Upper lobe of right lung (tissue), 1 donor: ENCODE measurements at places on chromosomes 2 and 18. TPM values are rescaled to one million over a fixed set of nuclear protein-coding genes. Genes with fewer than 3 reads are reported as not detected.

C2orf80 gene
- not detected for total RNA-seq

RTP5 gene
- not detected for total RNA-seq

GRCh38 chr18:74590671-74591070, 7.0 kb upstream of the ZNF407 start:
- H3K4me3 ChIP-seq, result no peak overlapping the region
- H3K4me1 ChIP-seq, result peaks cover 10% of the 10 kb centered on the region
- no peak for DNase-seq
- H3K36me3 ChIP-seq, result no peaks in the 10 kb centered on the region

DNA sequence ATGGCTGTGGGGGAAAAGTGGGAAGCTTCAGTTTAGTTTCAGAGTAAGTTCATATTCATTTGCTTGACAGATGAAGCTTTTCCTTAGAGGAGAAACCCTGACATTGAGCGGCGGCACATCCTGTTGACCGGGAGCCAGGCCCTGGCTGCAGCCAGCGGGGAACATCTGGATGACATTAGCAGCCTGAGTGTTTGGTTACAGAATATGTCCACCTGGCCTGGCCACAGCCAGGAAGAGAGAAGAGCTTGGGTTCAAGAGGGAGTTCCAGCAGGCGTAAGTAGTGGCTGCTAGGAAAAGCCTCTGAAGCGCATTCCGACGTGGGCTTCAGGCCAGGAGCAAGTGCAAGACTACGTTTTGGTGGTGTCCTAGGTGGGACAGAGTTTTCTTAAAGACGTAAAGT, 144.9 kb upstream of the MYCN start:
- H3K4me3 ChIP-seq, result no peak overlapping the region
- no peaks in the 10 kb centered on the region for H3K36me3 ChIP-seq
- H3K4me1 ChIP-seq, result peaks cover 10% of the 10 kb centered on the region
- H3K27me3 ChIP-seq, result no peaks in the 10 kb centered on the region

DNA sequence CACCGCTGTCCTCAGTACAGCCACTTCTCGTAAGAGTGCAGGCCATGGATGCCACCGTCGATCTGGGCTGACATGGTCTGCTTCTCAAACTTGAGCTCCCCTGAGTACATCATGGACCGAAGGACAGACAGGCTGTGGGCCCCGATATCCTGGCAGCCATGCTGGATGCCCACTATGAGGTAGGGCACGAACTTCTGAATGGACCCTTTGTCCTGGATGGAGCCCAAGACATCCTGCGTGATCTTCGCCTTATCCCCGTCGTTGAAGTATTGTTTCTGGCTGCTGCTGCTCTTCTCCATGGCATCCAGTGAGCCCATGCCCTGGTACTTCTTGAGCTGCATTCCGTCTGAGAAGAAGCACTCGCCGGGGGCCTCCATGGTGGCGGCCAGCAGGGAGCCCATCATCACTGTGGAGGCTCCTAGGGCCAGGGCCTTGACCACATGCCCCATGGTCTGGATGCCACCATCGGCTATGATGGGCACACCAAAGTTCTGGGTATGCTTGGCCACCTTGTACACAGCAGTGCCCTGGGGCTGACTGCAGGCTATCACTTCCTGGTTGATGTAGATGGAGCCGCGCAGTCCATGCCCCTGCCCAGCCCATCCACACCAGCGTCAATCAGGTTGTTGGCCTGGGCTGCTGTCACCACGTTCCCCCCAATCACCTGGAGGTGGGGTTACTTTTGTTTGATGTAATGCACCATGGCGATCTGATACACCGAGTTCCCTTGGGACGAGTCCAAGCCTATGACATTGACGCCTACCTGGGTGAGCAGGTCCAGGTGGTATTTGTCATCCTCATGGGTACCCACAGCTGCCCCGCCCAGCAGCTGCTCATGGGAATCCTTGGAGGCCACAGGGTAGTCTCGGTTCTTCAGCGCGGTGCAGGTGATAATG, 21.8 kb downstream of the CFLAR start:
- H3K4me1 ChIP-seq, result peaks cover 49% of the 10 kb centered on the region
- H3K4me3 ChIP-seq, result no peak overlapping the region
- DNase-seq, result no peak
- peaks cover 96% of the 10 kb centered on the region for H3K36me3 ChIP-seq
- H3K27me3 ChIP-seq, result no peaks in the 10 kb centered on the region

GRCh38 chr18:58209326-58209725, 165.3 kb downstream of the NEDD4L start:
- H3K27me3 ChIP-seq, result no peaks in the 10 kb centered on the region
- no peak for DNase-seq
- H3K4me1 ChIP-seq, result peaks cover 21% of the 10 kb centered on the region
- H3K36me3 ChIP-seq, result no peaks in the 10 kb centered on the region

GRCh38 chr2:127658641-127659407, 12.9 kb downstream of the GPR17 start:
- peak; percentile 54 for DNase-seq
- no peaks in the 10 kb centered on the region for H3K36me3 ChIP-seq
- H3K27me3 ChIP-seq, result no peaks in the 10 kb centered on the region
- H3K27ac ChIP-seq, result peak overlapping the region; percentile 73
- no peak overlapping the region for H3K4me3 ChIP-seq
- H3K4me1 ChIP-seq, result peaks cover 18% of the 10 kb centered on the region

GRCh38 chr2:120552800-120553481, 182.7 kb upstream of the GLI2 start:
- peak; percentile 89 for DNase-seq
- no peaks in the 10 kb centered on the region for H3K36me3 ChIP-seq
- peaks cover 22% of the 10 kb centered on the region for H3K4me1 ChIP-seq
- no peaks in the 10 kb centered on the region for H3K27me3 ChIP-seq
- H3K4me3 ChIP-seq, result no peak overlapping the region

DNA sequence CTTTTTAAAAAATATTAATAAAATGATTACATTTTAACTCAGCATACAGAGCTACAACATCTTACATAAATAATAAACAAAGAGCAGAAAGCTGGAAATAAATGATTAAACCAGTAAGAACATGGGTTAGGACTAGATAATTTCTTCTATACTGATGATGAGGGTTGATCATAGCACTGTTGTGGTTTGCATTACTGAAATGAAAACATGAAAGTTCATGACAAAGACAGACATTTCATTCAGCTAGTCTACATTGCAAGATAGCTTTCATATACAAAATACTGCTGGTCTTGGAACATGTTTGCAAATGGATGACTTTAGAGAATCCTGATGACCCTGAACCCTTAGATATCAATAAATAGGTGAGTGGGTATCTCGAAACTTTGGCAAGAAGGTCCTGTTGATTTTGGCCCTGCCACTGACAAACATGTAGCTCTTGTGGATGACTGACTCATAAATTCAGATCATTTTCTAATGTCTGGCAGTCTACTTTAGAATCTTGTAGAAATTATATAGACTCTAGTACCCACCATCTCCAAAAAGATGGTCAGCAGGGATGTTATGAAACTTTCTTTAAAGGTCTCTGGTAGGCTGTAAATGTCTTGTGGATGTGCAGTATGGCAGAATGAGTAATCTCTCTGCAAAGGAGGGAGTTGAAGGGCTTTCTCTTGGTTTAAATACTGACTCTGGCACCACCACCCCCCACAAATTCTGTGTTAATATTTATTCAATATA, 15.5 kb upstream of the CDC42EP3 start:
- no peak overlapping the region for H3K4me3 ChIP-seq
- H3K27ac ChIP-seq, result no peak overlapping the region
- no peaks in the 10 kb centered on the region for H3K36me3 ChIP-seq
- H3K27me3 ChIP-seq, result no peaks in the 10 kb centered on the region

DNA sequence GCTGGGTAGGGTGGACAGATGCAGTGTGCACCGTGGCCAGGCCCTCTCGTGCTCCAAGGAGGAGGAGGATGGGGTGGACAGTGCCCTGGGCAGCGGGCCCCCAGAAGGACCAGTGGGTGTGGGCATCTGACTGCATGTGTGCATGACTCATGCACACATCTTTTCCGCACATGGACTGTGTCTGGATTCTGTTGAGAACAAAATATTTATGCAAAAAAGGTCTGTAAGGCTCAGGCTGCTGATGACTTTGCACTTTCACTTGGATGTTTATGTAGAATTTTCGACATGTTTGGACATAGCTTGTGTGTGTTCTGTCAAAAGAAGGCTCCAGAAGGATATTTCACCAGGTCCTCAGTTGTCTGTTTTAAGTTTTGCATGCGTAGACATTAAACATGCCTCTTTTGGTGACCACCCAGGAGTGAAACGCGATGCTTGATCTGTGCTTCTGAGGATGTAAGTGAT, 45.6 kb downstream of the MTCL1 start:
- H3K27ac ChIP-seq, result no peak overlapping the region
- H3K36me3 ChIP-seq, result no peaks in the 10 kb centered on the region
- no peak overlapping the region for H3K4me3 ChIP-seq

- H3K36me3 ChIP-seq, result peaks cover 32% of the 10 kb centered on the region
- no peak for DNase-seq
- no peaks in the 10 kb centered on the region for H3K27me3 ChIP-seq
Measured at GRCh38 chr2:215421859-215422461, 13.9 kb downstream of the FN1 start.
